ENCODE measurements at places on chromosomes 6 and 20.

- no peaks in the 10 kb centered on the region for H3K36me3 ChIP-seq
- peaks cover 12% of the 10 kb centered on the region for H3K27me3 ChIP-seq
- H3K4me1 ChIP-seq = no peaks in the 10 kb centered on the region
- no peak for DNase-seq
- no peak within 1 kb of the TSS for H3K27ac ChIP-seq
These were observed at the start of gene SLC17A4 for GRCh38 chr6:25754535-25754934. Gene SLC17A4, plus strand, starts transcription at chr6:25754742. Its CDS starts 7,221 bp downstream, at chr6:25761963.

DNA sequence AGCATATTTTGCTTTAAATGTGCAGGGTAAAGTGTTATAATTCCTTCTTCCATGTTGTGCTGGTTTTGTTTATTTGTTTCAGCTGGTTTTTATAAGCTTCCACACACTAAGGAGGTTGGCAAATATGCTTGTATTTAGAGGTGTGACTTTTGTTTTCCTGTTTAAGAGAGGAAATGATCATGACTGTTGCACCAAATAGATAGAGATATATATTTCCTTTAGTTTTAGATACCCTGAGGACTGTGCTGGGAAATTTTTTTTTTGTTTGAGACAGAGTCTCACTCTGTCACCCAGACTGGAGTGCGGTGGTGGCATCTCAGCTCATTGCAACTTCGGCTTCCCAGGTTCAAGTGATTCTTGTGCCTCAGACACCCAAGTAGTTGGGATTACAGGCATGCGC, 5.8 kb downstream of the TBPL1 start:
- no peaks in the 10 kb centered on the region for H3K27me3 ChIP-seq
- DNase-seq = no peak
- H3K36me3 ChIP-seq = peaks cover 13% of the 10 kb centered on the region
- no peak overlapping the region for H3K4me3 ChIP-seq
- no peak overlapping the region for H3K27ac ChIP-seq
- peaks cover 82% of the 10 kb centered on the region for H3K4me1 ChIP-seq

DNA sequence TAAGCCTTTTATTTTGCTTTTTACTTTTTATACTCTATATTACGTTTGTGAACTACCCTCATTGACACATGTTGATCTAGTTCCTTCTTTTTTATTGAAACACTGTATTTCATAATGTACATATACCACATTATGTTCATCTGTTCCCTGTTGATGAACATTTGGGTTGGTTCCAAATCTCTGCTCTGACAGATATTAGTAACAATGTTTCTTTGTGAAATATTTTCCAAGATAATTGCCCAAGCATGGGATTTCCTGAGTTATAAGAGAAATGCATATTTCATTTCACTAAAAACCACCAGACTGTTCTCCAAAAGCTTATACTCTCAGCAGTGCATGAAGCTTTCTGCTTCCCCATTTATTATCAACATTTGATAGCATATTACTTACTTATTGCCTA, 44.2 kb upstream of the TNFRSF21 start:
- H3K4me1 ChIP-seq = no peaks in the 10 kb centered on the region
- no peaks in the 10 kb centered on the region for H3K36me3 ChIP-seq
- no peak overlapping the region for H3K4me3 ChIP-seq

DNA sequence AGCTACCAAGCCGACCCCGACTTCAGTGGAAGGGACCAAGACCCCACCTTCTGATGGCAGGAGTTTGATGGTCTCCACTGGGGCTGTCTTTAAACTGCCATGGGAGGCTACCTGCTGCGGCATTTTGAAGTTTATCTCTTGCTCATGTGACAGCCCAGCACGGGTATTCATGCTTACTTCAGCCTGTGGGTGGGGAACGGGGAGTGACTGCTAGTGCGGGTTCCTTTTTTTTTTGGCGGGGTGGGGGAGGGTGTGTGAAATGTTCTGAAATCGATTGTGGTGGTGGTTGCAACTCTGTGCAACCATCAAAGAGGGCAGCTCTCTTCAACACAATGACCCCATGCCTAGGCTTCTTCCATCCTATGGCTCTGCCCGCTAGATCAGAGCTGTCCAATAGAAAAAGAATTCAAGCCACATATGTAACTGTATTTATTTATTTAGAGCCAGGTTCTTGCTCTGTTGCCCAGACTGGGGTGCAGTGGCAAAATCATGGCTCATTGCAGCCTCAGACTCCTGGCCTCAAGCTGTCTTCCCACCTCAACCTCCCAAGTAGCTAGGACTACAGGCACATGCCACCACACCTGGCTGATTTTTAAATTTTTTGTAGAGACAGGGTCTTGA, 53.7 kb downstream of the PPP1R16B start:
- peaks cover 78% of the 10 kb centered on the region for H3K36me3 ChIP-seq
- H3K27ac ChIP-seq = peak overlapping the region; percentile 91
- DNase-seq = no peak
- peak overlapping the region; percentile 15 for H3K4me3 ChIP-seq
- peaks cover 89% of the 10 kb centered on the region for H3K4me1 ChIP-seq
- H3K27me3 ChIP-seq = no peaks in the 10 kb centered on the region

GRCh38 chr6:14058029-14058695, 59.4 kb upstream of the CD83 start:
- no peaks in the 10 kb centered on the region for H3K36me3 ChIP-seq
- no peak overlapping the region for H3K27ac ChIP-seq
- no peak overlapping the region for H3K4me3 ChIP-seq
- no peaks in the 10 kb centered on the region for H3K4me1 ChIP-seq

DNA sequence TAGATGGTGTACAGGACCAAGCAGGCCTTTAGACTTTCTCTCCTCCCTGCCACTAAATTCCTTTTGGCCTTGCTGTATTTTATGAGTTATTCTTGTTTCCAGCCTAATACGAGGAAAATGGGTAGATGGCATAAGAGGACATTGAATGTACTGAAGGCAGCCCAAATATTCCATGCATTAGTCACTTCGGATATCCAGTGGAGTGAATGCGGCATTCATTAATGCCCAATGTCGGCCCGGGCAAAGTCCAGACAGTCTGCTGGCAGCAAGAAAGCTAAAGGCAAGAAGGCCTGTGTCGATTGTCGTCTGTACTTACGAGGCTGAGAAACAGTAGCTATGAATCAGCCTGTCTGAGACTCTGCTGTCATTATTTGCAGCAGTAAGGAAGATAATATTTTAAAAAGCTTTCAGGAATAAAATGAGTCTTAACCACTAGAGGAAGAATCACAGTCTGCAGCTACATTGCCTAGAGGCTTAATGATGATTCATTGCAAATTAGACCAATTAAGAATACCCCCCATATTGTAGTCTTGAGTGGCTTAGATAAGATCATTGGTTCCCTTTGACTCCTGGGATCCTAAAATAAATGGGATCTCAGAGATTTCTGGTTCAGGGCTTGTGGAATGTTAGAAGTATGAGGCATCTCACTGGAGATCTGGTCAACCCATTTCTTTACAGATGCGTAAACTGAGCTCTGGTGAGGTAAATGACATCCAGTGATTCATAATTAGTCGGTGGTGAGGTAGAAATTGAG, 534.1 kb upstream of the JAG1 start:
- H3K27ac ChIP-seq = no peak overlapping the region
- peaks cover 1% of the 10 kb centered on the region for H3K4me1 ChIP-seq
- no peak for DNase-seq

Data from activated T-cell treated with anti-CD3 and anti-CD28 coated beads, Interleukin-2, amount 50 U/mL, for 24 hours (primary cell).